Esophagus muscularis mucosa (tissue), 4 donors: ENCODE measurements at places on chromosomes 6 and 20. TPM values are rescaled to one million over a fixed set of nuclear protein-coding genes. Genes with fewer than 3 reads are reported as not detected.

DNA sequence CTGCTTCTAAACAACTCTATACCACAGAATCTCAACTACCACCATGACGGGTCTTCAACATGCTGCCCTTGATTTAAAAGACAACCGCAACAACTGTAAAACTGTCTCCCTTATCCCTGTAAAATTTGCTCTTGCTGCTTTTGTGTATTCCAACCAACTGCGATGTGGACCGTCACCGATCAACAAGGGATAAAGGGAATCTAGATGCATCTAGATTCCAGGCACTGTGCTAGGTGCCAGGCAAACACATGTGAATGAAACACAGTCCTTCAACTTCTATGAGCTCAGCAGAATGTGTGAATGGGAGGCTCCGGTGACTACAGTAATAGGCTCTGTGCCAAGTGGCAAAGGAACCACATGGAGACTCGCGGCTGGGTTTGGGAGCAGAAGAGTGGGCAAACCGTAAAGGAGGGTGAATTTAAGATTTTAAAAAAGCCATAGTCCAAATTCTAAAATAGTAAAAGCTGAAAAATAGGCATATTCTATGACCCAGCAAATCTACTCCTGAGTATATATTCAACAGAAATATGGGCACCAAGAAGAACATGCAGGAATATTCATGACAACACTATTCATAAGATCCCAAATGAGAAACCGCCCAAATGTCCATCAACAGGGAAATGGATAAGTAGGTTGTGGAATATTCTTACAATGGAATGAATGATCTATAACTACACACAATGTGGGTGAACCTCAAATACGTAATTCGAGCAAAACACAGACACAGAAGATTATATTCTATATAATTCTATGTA lies 3.7 kb upstream of the PRND start:
- H3K27ac ChIP-seq, result no peak overlapping the region
- no peak for DNase-seq
- no peaks in the 10 kb centered on the region for H3K36me3 ChIP-seq
- no peak overlapping the region for H3K4me3 ChIP-seq
- H3K4me1 ChIP-seq, result peaks cover 13% of the 10 kb centered on the region

DNA sequence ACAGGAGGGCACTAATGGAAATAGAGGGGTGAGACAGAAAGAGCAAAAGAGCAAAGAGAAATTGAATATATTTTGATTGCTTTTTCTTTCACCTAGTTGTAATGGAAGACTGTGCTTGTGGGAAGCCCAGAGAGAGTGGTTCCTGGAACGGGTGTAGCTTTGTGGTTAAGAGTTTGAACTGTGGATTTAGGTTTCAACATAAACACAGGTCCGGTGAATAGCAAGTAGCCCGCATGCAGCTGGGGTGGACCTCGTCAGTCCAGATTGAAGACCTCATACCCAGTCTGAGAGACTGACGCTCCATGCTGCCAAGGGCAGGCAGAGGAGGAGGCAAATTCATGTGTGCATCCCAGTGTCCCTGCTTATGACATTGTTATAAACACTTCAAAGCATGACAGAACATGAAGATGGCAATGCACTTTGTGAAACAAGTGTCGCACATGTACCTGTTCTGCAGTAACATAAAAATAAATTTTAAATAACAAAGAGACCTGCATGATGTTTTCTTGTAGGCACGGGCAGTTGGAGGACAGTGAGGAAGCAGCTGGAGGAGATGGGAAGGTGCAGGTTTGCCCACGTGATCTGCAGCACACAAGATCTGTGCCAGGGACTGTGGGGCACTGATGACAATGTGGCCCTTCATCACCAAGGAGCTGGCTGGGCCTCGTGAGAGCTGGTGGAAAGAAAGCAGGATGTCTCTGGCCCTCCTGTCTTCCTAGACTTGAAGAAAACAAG lies 220.5 kb upstream of the SSTR4 start:
- no peaks in the 10 kb centered on the region for H3K4me1 ChIP-seq
- no peaks in the 10 kb centered on the region for H3K36me3 ChIP-seq
- H3K27me3 ChIP-seq, result no peaks in the 10 kb centered on the region
- H3K4me3 ChIP-seq, result no peak overlapping the region
- no peak overlapping the region for H3K27ac ChIP-seq

DNA sequence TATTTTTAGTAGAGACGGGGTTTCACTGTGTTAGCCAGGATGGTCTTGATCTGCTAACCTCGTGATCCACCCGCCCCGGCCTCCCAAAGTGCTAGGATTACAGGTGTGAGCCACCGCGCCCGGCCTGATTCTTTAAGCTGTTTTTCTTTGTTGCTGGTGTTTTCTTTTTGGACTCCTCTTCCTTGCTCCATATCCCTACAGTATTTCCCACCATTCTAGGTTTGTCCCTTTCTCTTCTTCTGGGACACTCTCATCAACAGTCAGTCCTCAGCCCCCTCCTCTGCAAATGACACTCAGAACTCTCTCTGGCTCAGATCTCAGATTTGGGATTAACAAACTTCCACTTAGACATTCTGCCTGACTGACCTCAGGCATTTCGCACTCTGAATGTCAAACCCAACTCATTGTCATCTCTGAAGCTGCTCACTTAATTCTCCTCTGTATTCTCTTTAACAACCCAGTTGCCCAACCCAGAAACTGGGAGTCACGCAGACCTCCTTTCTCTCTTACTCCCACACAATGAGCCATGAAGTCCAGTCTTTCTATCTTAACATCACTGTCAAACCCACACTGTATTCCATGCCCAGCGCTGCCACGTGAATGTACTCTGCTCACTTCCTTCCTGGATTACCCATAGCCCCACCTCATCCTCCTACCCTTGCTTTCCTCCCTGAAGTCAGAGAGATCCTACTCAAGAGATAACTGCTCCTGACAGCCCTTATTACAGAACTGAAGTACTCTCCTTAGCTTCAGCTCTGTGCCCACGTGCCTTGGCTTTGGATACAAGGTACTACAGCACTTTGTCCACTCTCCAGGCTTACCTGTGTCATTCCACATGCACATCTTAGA lies 2.6 kb downstream of the MPIG6B start:
- no peak overlapping the region for H3K4me3 ChIP-seq
- peaks cover 31% of the 10 kb centered on the region for H3K4me1 ChIP-seq
- H3K36me3 ChIP-seq, result peaks cover 41% of the 10 kb centered on the region
- H3K27ac ChIP-seq, result no peak overlapping the region
- DNase-seq, result no peak

- H3K27me3 ChIP-seq, result no peaks in the 10 kb centered on the region
- no peak for DNase-seq
- no peak overlapping the region for H3K4me3 ChIP-seq
- no peak overlapping the region for H3K27ac ChIP-seq
- no peaks in the 10 kb centered on the region for H3K4me1 ChIP-seq
Measured at GRCh38 chr6:7016226-7016625, 91.5 kb upstream of the RREB1 start.

DNA sequence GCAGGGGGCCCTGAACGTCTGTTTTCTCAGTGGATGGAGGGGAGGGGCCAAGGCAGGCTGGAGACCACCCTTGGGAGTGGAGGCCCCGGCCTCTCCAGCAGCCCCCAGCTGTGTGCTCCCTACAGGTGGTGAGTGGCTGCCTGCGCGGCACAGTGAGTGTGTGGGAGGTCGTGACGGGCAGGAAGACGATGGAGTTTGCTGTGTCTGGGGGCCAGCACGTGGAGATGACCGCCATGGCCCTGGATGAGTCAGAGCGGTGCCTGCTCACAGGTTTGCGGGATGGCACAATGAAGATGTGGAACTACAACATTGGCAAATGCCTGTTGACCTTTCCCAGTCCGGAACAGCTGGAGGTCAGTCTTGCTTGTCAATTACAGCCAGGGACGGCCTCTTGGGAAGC lies 52.6 kb downstream of the EFCAB8 start:
- no peak overlapping the region for H3K4me3 ChIP-seq
- no peaks in the 10 kb centered on the region for H3K36me3 ChIP-seq
- DNase-seq, result no peak

- H3K36me3 ChIP-seq, result no peaks in the 10 kb centered on the region
- no peak for DNase-seq
- no peaks in the 10 kb centered on the region for H3K27me3 ChIP-seq
Measured at GRCh38 chr20:54320148-54320607, 112.3 kb downstream of the PFDN4 start.

GRCh38 chr6:29875257-29875656 lies 47.6 kb downstream of the HLA-G start:
- no peak overlapping the region for H3K27ac ChIP-seq
- no peak overlapping the region for H3K4me3 ChIP-seq
- H3K36me3 ChIP-seq, result peaks cover 8% of the 10 kb centered on the region
- no peaks in the 10 kb centered on the region for H3K27me3 ChIP-seq

DNA sequence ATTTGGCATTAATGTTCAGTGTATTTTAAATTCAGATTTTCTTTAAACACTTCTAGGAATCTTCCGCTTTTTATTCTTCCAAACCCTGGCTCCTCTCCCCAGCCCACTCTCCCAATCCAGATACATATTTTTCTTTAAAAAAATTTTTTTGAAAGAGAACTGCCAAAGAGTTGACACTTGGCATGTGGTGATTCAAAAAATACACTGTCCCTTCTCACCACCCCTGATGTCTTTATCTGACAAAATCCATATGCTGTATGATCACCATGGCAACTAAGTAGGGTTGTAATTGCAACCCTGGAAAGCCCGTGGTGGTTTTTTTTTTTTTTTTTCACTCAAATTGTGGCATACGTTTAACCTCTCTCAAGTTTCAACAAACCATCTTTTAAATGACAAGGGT lies 355.8 kb upstream of the SASH1 start:
- H3K27me3 ChIP-seq, result no peaks in the 10 kb centered on the region
- DNase-seq, result no peak
- H3K36me3 ChIP-seq, result no peaks in the 10 kb centered on the region
- H3K4me3 ChIP-seq, result no peak overlapping the region
- no peak overlapping the region for H3K27ac ChIP-seq

Gene HLA-DPB1
- total RNA-seq, result 95.8 TPM

Gene SRF
- total RNA-seq, result 183 TPM

Gene ZSCAN12
- 5.7 TPM for total RNA-seq
